Left ventricle myocardium inferior (tissue), 1 donor: ENCODE measurements at places on chromosomes 2 and 18. TPM values are rescaled to one million over a fixed set of nuclear protein-coding genes. Genes with fewer than 3 reads are reported as not detected.

GRCh38 chr2:210169516-210170195 is 1.6 kb downstream of the KANSL1L start:
- DNase-seq, result no peak

DNA sequence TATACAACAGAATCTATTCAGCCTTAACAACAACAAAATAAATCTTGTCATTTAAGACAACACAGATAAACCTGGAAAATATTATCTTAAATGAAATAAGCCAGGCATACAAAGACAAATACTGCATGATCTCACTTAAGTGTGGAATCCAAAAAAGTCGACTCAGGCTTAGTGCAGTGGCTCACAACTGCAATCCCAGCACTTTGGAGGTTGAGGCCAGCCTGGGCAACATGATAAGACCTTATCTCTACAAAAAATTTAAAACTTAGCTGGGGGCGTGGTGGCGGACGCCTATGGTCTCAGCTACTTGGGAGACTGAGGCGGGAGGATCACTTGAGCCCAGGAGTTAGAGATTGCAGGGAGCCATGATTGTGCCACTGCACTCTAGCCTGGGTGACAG is 75.2 kb upstream of the RNU4ATAC start:
- no peak for DNase-seq

DNA sequence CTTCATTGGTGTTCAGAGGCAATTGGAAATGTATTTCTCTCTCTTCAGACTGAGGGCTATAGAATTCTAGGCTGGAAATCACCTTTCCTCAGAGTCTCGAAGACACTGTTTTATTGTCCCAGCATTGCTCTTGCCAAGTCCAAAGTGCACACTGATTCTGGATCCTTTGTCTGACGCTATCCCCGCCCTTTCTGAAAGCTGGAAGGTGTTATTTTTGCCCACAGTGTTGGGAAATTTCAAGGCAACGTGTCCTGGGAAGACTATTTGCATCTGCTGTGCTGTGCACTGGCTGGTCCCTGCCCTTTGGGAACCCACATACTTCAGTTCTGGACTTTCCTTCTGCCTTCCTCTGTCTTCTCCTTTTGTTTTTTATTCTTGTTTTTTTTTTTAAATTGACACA is 190.8 kb downstream of the SH3BP4 start:
- no peak for DNase-seq

GRCh38 chr2:24102677-24103076 is 18.0 kb upstream of the TP53I3 start:
- no peak for DNase-seq

- DNase-seq, result no peak
These were observed 1.9 kb downstream of the M1AP start for GRCh38 chr2:74646201-74646600.

DNA sequence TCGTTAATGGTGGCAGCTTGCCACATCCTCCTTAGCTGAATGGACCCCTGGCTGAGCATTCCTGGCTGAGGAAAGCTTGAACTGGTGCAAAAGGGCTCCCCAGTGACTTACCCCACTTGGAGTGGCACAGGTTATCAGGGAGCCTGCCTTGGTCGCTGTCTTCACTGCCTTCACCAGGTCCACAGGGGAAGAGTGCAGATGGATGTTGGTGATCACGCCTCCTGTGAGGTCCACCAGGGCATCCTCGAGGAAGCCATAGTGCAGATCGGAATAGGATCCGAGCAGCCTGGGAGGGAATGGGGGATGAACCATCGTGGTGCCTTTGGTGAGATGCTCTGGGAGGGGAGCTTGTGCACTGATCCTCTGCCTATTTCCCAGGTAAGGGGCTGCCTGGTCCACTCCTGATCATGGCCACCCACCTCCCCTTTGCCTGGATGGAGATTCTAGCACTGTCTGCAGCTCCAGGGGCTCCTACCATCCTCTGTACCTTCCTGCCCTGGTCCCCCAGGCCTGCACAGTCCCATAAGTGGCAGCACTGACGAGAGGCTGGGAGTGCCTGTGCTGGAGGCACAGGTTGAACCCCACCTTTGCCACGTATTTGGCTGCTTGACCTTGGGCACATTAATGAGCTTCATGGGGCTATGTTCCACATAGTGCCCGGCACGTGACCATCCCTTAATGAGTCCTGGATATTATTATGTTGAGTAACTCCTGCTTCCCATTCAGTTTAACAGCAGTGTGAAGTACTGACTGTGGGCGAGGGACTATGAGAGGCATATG is 43.0 kb downstream of the CAPN13 start:
- no peak for DNase-seq

DNA sequence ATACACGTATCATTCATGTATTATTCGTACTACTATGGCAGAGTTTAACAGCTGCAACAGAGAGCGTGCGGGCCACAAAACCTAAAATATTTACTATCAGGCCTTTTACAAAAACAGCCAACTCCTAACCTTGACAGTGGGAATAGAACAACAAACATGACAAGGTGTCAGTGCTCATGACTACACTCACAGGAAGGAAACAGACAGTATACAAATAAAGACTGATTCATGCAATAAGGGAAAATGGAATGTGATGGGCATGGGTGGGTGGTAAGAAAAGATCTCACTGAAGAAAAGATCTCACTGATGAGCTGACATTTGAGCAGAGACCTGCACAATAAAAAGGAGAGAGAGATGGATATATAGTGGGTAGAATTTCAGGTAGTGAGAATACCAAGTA is 347.8 kb downstream of the ALK start:
- no peak for DNase-seq

DNA sequence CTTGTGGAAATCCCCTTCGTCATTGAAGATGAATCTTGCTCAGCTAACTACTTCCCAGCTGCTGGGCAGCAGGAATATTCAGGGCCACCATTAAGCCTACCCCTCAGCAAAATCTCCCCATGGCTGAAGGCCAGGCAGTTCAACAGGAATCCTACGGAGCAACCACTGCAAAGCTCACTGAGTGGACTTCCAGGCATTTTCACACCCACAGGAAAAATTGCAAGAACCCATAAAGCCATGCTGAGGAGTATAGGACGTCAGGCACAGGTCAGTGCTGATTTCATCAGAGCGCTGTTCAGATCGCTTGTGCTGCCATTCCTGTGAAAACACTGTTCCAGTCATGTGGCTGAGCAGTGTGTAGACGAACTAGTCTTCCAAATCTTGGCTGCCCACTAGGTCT is 134.8 kb upstream of the TACR1 start:
- DNase-seq, result no peak

Gene HOXD3
- total RNA-seq, result not detected

Gene KANSL3
- total RNA-seq, result 31.7 TPM

Gene SH2D6
- total RNA-seq, result not detected

Gene TUBB6
- 81.5 TPM for total RNA-seq

Gene SPATA3
- not detected for total RNA-seq
